ENCODE measurements at places on chromosomes 7 and 10. TPM values are rescaled to one million over a fixed set of nuclear protein-coding genes. Genes with fewer than 3 reads are reported as not detected.

The FAM107B gene
- 71.7 TPM for total RNA-seq

The LRRC17 gene
- total RNA-seq: 5.8 TPM

The AKR1C4 gene
- total RNA-seq: 0.37 TPM

The BEND7 gene
- 55.2 TPM for total RNA-seq

The HOXA5 gene
- total RNA-seq: 0.63 TPM

The UMAD1 gene
- total RNA-seq: 17.3 TPM

The TBX20 gene
- total RNA-seq: 3.8 TPM

DNA sequence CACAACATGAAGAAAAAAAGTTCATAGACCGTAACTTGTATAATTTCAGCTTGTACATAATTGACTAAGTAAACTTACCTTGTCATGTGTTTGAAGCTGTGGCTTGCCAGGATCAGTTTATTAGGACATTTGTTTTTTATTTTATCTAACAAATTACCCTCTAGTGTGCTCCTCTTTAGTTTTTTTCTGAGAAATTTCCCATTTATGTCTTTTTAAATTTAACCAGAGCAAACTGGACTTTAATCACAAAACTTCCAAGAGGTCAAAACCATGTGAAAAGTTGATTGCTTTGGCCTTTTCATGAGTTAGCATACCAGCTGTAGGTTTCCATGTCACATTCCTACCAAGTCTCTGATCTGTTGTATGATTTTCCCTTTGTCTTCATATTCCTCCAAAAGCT lies 42.5 kb downstream of the ZRANB1 start:
- no peak overlapping the region for H3K4me3 ChIP-seq
- no peaks in the 10 kb centered on the region for H3K4me1 ChIP-seq
- no peaks in the 10 kb centered on the region for H3K36me3 ChIP-seq
- no peak for DNase-seq
- no peak overlapping the region for H3K27ac ChIP-seq
- no peaks in the 10 kb centered on the region for H3K27me3 ChIP-seq

The ZDHHC6 gene
- 29.1 TPM for total RNA-seq

DNA sequence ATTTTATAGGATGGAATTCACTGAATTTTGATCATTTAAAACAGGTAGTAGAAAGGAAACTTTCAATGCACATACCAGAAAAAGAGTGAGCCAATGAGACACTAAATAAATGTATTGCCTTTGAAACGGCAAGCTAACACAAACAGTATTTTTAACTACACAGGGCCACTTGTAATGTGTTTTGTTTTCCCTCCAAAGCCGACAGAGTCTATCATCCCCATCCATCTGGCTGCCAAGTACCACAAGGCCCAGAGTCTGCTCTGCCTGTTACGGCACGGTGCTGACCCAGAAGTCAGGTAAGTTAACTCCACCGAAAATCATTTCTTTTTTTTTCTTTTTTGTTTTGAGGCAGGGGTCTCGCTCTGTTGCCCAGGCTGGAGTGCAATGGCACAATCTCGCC lies 1.5 kb downstream of the ANKRD61 start:
- H3K27me3 ChIP-seq: no peaks in the 10 kb centered on the region
- no peak overlapping the region for H3K4me3 ChIP-seq
- H3K4me1 ChIP-seq: no peaks in the 10 kb centered on the region

DNA sequence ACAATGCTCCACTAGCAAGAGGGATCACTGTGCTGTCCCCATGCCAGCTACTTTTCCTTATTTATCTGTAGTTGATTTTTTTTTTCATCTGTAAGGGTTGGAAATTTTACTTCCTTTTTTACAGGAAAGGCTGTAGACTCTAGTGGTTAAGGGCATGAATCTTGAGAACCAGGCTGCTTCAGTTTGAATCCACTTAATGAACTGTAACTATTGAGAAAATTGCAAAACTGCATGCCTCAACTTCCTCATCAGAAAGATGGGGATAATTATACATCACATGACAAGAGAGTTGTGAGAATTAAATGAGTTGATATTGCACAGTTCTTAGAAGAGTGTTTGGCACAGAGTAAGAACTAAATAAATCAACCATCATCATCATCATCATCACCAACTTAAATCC lies 106.4 kb upstream of the GSDME start:
- H3K27ac ChIP-seq: no peak overlapping the region
- no peaks in the 10 kb centered on the region for H3K36me3 ChIP-seq
- no peaks in the 10 kb centered on the region for H3K27me3 ChIP-seq
- no peak overlapping the region for H3K4me3 ChIP-seq

- H3K27me3 ChIP-seq: no peaks in the 10 kb centered on the region
- peaks cover 26% of the 10 kb centered on the region for H3K4me1 ChIP-seq
- no peak overlapping the region for H3K27ac ChIP-seq
- H3K4me3 ChIP-seq: no peak overlapping the region
- no peaks in the 10 kb centered on the region for H3K36me3 ChIP-seq
- DNase-seq: no peak
Measured at GRCh38 chr7:47549916-47550315, 32.0 kb downstream of the TNS3 start.

DNA sequence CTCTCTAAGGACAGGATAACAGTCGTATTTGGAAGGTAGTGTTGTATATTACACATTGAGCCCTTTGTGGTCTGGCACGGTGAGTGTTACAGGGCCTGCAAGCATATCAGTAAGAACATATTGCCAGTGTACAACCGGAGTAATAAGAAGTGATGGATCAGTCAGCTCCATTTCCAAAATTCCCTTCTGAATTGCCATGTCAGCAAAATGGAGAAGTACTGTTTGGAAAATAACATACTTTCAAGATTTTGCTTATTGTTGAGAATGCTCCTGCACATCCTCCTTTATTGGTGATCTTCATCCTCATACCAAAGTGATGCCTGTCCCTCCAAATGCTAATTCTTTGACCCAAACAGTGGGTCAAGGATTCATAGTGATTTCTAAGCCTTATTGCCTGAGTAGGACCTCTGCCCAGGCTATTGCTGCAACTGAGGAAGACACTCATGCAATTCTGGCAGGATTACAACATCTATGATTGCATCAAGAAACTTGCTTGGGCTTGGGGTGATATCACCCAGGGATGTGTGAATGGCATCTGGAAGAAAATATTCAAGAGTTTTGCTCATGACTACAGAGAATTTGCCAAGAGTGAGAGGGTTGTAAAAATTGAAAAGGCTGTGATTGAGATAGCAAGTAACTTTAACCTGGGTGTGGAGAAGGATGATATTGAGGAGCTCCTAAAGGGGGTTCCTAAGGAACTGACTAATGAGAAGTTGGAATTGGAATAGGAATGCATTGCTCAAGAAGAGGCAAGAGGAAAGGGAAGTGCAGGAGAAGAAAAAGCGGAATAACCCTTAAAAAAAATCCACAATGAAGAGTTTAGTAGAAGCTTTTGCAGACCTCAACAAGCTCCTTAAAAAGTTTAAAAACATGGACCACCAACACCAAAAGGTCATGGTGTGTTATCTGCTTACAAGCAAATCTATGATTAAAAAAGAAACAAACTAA lies 452.2 kb upstream of the SORCS1 start:
- DNase-seq: no peak
- H3K4me1 ChIP-seq: no peaks in the 10 kb centered on the region
- H3K27me3 ChIP-seq: no peaks in the 10 kb centered on the region
- no peak overlapping the region for H3K4me3 ChIP-seq
- no peaks in the 10 kb centered on the region for H3K36me3 ChIP-seq

- no peak for DNase-seq
- H3K4me1 ChIP-seq: no peaks in the 10 kb centered on the region
- no peak overlapping the region for H3K4me3 ChIP-seq
- H3K27ac ChIP-seq: no peak overlapping the region
Measured at GRCh38 chr7:152158801-152159587, 133.5 kb downstream of the GALNT11 start.

- DNase-seq: no peak
- no peak overlapping the region for H3K27ac ChIP-seq
- no peak overlapping the region for H3K4me3 ChIP-seq
- H3K4me1 ChIP-seq: no peaks in the 10 kb centered on the region
- H3K27me3 ChIP-seq: no peaks in the 10 kb centered on the region
Measured at GRCh38 chr7:137753067-137753466, 93.7 kb downstream of the DGKI start.

GRCh38 chr7:78149787-78150186 lies 351.2 kb downstream of the PHTF2 start:
- no peaks in the 10 kb centered on the region for H3K27me3 ChIP-seq
- no peak overlapping the region for H3K27ac ChIP-seq
- no peaks in the 10 kb centered on the region for H3K36me3 ChIP-seq
- H3K4me1 ChIP-seq: no peaks in the 10 kb centered on the region
- no peak for DNase-seq

GRCh38 chr10:20714518-20714917 lies 182.6 kb downstream of the NEBL start:
- H3K4me3 ChIP-seq: no peak overlapping the region
- DNase-seq: no peak
- no peak overlapping the region for H3K27ac ChIP-seq
- no peaks in the 10 kb centered on the region for H3K27me3 ChIP-seq
- H3K4me1 ChIP-seq: no peaks in the 10 kb centered on the region

GRCh38 chr7:111173528-111173927 lies 82.6 kb downstream of the LRRN3 start:
- no peak overlapping the region for H3K4me3 ChIP-seq
- no peak for DNase-seq
- no peak overlapping the region for H3K27ac ChIP-seq
- no peaks in the 10 kb centered on the region for H3K4me1 ChIP-seq
- no peaks in the 10 kb centered on the region for H3K36me3 ChIP-seq
- H3K27me3 ChIP-seq: no peaks in the 10 kb centered on the region
